ENCODE measurements at places on chromosomes 12 and 14.
A peak's percentile ranks its signal among the peaks of the same experiment; 100 is the strongest.

- DNase-seq = no peak
Measured at GRCh38 chr14:69204753-69205152, 13.5 kb downstream of the EXD2 start.

GRCh38 chr14:23442721-23443356 is 7.4 kb upstream of the MYH7 start:
- DNase-seq = no peak

DNA sequence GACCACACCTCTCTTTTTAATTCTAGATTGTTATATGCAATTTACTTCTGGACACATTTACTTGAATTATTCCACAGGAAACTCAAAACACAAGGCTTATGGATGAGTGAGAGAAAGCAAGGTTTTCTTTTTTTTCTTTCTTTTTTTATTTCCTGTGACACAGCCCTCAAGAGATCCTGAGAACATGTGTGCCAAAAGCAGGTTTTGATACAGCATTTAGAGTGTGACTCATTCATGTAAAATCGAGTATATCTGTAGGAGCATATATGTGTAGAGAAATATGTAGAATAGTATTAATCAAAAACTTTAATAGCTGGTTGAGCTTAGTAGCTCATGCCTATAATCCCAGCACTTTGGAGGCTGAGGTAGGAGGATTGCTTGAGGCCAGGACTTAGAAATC is 4.4 kb upstream of the MAX start:
- no peak for DNase-seq

DNA sequence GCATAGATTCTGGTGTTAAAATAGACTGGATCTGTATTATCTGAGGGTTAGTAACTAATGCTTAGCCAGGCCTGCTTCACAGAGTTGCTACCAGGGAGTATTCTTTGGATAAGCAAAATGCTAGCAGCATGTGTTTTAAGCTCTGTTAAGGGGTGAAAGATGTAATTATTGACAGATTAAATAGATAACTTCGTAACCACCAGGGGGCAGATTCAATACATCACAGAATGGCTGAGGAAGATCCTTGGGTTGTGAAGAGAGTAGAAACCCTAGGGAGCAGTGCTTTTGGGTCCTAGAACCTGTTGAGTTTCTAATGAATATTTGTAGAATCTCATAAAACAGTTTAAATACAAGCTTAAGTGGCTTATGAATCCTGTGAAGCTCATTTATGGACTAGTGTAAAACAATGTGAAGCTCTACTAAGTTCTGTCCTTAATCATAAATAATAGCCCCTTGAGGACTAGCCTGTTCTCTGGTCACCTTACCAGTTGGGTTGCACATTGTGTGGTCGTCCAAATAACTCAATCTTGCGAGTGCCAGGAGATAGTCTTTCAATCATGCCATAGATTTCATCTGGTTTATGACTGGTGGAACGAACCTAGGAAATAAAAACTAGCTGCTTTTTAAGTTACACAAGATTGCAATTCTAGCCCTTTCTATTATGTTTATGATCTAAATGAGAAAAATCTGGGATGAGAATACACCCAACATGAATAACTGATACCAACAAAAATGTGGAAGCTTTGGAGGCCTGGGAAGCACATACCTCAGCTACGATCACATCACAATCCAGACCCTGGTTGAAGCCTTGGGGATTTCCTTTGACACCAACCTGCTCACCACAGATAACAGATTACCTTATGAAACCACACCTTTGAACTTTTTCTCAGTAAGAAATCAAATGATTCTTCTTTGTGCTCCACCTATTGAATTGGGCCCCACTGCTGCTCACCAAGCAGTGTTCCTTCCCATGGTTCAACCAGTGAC is 12.3 kb downstream of the METTL3 start:
- no peak for DNase-seq

GRCh38 chr12:2084553-2085296 is 31.9 kb downstream of the CACNA1C start:
- DNase-seq = no peak

- DNase-seq = no peak
Measured at GRCh38 chr12:53173085-53173715, 7.3 kb upstream of the ZNF740 start.

DNA sequence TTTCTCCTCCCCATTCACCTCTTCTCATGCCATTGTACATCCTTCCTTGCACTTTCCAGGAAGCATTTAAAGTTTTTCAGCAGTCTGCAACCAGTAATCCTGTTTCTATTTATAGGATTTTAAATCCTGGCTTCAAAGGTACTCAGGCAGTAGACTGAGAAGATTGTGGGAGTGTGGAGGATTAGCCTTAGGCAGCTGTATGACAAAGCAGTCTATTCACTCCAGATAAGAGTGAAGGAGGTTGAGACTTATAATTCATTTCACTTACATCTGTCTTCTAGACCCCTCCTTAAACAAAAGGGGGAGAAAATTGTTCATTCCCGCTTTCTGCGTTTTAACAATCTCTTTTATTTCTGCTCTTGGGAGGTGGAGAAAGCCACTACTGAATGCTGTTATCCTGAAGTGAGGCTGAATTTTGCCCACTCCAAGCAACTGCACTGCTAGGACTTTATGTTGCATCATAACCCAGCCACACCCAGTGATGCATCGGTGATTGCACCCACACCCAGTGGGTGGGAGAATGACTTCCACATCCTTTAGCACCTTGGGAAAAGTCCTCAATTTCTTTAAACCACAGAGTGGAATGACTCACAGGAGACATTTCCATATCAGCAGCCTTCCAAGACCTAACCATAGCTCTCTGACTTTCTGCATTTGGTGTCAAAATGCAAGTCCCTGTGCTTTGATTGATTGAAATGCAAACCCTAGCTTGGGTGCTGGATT is 382.5 kb upstream of the ATP2B1 start:
- no peak for DNase-seq

DNA sequence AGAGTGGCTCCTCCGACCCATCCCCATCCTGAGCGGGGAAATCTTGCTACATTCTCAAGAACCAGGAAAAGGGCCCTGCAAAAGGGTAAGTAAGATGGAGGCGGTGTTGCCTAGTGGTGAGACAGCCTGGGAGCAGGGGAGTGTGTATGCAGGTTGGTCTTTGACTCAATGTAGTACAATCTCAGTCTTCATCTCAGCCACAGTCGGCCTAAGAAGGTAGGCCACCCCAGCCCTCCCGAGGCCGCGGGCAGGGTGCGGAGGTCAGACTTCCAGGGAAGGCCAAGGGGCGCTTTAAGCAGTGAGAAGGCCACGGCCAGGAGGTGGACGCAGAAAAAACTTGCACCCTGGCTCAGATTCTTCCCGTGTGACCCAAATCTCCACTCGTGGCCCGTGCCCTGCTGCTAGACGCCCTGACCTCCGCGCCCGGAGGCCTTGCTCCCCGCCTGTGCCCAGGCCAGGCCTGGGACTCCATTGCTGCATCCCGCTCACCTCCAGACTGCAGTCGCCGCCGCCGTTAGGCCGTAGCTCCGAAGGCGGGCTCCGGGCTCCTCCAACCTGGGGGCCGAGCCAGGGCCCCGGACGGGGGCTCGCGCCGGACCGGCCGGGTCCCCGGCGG is 435 bp downstream of the FOXM1 start:
- DNase-seq = no peak

DNA sequence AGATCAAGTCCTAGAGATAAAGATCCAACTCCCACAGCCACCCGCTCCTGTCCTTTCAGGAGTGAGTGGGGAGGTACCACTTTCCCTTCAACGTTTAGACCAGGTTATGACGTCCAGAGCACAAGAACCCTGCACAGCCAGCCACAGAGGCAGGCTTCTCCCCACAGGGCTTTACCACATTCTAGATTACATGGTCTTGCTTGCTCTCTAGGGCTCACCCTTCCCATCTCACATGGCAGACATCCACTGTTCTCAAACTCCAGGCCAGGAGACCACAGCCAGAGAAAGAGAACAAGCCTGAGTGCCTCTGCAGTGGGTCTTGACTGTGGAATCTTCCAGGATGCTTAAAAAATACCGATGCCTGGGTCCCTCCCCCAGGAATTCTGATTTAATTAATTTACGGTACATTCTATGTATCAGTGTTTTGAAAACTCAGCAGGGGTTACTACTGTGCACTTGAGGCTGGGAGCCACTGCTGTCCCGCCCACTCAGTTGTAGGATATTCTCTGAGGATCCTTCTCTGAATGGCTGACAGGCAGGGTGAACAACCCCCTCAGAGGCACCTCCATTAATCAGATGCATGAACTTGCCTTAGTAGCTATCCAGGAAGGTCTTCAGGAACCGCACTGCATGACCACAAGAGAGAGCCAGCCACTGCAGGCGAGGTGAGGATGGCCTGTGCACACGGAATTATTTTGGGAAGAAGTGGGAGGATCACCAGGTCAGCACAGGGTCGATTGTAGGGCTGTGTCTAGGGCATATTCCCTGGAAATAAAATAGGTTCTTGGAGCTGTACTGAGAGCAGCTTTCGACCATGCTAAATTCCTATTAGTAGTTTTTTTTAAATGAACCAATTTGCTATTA is 21.5 kb upstream of the SOCS2 start:
- no peak for DNase-seq

- DNase-seq = no peak
Measured at GRCh38 chr12:124678421-124678893, 111.0 kb upstream of the NCOR2 start.

GRCh38 chr12:130026608-130027176 is 122.9 kb upstream of the TMEM132D start:
- no peak for DNase-seq

GRCh38 chr12:49847161-49847560 is 4.3 kb upstream of the BCDIN3D start:
- DNase-seq = no peak

DNA sequence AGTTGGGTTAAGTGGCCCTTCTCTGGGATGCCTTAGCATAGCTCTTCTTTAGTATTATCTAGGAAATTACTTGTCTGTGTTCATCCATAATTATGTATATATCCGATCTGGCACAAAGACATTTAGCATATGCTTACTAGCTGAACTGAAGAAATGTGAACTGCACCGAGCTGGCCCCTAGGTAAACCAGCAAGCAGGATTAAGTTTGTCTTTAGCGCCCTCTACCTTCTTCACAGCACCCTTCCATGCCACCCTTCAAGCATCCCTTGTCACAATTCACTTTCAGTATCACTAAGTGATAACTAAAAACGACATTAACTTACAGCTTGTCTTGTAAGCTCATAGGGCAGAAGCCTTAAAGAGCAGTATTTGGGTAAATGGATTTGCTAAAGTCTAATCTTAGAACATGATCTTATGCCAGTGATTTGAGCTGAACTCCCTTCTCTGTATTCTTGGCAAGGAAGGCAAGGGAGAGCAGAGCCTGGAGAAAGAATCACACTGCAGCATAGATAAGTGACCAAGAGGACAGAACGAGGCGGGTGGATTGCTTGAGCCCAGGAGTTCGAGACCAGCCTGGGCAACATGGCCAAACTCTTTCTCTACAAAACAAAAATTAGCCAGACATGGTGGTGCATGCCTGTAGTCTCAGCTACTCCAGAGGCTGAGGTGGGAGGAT is 2.6 kb upstream of the HAL start:
- peak; percentile 9 for DNase-seq

GRCh38 chr12:57170408-57170807 is 23.0 kb upstream of the LRP1-AS start:
- DNase-seq = no peak

- DNase-seq = no peak
Measured at GRCh38 chr14:35480119-35480769, 53.7 kb upstream of the INSM2 start.

GRCh38 chr14:77151918-77152588 is 10.5 kb upstream of the ZDHHC22 start:
- DNase-seq = no peak

DNA sequence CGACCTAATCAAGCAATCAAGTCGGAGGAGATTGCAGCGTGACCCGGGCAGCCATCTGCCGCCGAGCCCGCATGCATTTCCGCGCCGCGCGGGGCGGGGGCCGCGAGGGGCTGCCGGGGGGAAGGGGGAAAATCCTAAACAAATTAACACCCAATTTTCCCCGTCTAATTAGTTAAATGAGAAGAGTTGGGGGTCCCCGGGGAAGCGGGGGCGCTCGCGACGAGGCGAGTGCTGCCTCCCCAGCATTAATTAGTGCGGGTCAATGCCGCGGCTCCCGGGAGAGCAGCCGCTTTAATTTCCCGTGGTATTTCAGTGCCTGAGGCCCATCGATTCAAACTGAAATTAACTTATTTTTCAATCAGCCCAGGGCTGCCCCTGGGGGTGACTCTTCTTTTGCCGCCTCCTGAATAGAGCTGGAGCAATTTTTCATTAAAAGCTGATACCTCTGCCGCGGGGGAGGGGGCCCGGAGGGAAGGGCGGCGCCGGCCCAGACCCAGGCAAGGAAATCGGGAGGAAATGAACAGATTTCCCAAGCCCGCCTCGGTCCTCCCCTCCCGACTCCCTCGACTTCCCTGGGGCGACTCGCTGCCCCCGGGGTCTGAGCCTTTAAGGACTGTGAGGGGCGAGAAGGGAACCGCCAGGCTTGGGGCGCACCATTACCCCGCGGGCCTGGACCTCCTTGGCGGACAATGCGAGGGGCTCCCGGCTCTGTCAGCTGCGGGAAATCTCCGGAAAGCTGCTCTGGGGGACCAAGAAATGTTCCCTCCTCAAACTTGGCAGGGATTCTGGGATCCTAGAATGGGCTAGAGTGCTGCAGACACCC is 18.9 kb downstream of the VSX2 start:
- DNase-seq = no peak

DNA sequence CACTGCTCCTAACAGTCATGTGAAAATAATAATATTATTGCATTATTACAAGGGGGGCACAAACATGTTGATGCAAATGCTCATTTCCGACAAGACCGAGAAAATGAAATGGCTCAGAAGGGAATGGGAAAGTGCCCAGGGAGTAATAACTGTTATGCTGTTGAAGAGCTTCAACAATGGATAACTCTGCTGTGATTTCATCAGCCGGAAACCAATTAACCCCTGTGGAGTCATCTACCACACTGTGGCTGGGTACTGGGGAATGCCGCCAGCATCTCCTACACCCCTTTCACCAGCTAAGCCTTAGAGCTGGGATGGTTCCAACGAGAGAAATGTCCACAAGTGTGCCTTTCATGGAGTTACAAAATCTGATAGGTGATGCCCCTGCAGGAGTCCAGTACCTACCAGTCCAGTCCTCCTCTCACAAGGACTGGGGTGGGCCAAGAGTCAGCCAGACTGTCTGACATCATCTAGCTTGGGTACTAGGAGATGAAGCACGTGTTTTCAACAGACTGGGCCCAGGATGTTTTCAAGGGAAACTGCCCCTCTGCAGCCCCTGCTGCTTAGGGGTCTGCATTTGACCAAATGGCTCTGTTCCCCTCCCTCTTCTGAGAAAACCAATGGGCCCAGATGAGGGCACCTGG is 509.3 kb upstream of the CCDC196 start:
- DNase-seq = no peak

GRCh38 chr12:117226505-117226904 is 36.2 kb upstream of the FBXO21 start:
- no peak for DNase-seq

DNA sequence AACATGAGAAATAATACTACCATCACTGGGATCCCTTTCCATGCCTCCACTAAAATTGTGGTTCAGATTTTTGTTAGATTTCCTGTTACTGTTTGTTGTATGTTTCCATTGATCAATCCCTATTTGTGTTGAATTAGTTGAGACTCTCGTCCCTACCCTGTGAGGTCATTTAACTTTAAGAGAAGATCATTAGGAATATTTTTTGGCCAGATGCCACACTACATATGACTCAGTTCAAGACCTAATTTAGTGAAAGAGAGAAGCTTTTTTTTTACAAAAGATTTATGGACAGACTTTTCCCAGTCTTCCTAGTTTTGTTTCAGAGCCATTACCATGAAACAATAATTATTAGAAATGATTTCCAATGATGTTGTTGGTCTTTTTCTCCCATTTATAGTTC is 35.5 kb downstream of the CPSF6 start:
- DNase-seq = no peak
